Esophagus (tissue), 2 donors: ENCODE measurements at places on chromosomes 3 and 15. TPM values are rescaled to one million over a fixed set of nuclear protein-coding genes. Genes with fewer than 3 reads are reported as not detected.

Gene PYDC2
- not detected for polyA plus RNA-seq

Gene GPR149
- polyA plus RNA-seq: not detected

Gene QARS1
- 237 TPM for polyA plus RNA-seq

Gene EXD1
- not detected for polyA plus RNA-seq

Gene GP5
- not detected for polyA plus RNA-seq

Gene CTXND1
- not detected for polyA plus RNA-seq

Gene PP2D1
- not detected for polyA plus RNA-seq

Gene FSD2
- 0.01 TPM for polyA plus RNA-seq

Gene UROC1
- not detected for polyA plus RNA-seq

Gene MINAR1
- polyA plus RNA-seq: 0.11 TPM

Gene ZDHHC23
- 1.6 TPM for polyA plus RNA-seq

Gene MLF1
- polyA plus RNA-seq: 2.4 TPM

Gene TM4SF18
- polyA plus RNA-seq: 0.53 TPM

Gene IL16
- 2.6 TPM for polyA plus RNA-seq

Gene SAXO2
- polyA plus RNA-seq: 0.47 TPM

Gene CFAP92
- 0.66 TPM for polyA plus RNA-seq

Gene GRAMD2A
- 1.1 TPM for polyA plus RNA-seq

Gene ZNF592
- polyA plus RNA-seq: 6.1 TPM

Gene ZNF80
- 0.05 TPM for polyA plus RNA-seq

Gene TGM4
- not detected for polyA plus RNA-seq

Gene LINGO1
- polyA plus RNA-seq: 0.25 TPM

Gene ZMYND10
- polyA plus RNA-seq: 0.35 TPM

Gene MKRN3
- 1.9 TPM for polyA plus RNA-seq

Gene MAP2K5
- 3.2 TPM for polyA plus RNA-seq

Gene PEX5L
- not detected for polyA plus RNA-seq

Gene EAF2
- polyA plus RNA-seq: 3.5 TPM

Gene FANCD2OS
- polyA plus RNA-seq: 0.22 TPM

Gene DLEC1
- polyA plus RNA-seq: 0.16 TPM

Gene THPO
- 0.06 TPM for polyA plus RNA-seq

Gene SPATA16
- not detected for polyA plus RNA-seq

Gene RASL12
- polyA plus RNA-seq: 2.6 TPM

Gene CTDSPL
- 7.6 TPM for polyA plus RNA-seq

Gene CCDC50
- 12.8 TPM for polyA plus RNA-seq

Gene PARP16
- 4.5 TPM for polyA plus RNA-seq

Gene DNAH1
- 4.9 TPM for polyA plus RNA-seq

Gene C2CD4A
- 0.13 TPM for polyA plus RNA-seq

Gene LDHAL6B
- not detected for polyA plus RNA-seq

Gene ANKRD34C
- polyA plus RNA-seq: not detected

Gene MESD
- polyA plus RNA-seq: 14.4 TPM

Gene FYTTD1
- 17.8 TPM for polyA plus RNA-seq

Gene CPA3
- 2.3 TPM for polyA plus RNA-seq

Gene KNG1
- not detected for polyA plus RNA-seq

Gene GPR27
- 3.2 TPM for polyA plus RNA-seq

Gene ZNF860
- 1.8 TPM for polyA plus RNA-seq

Gene TMEM45A
- 1.0 TPM for polyA plus RNA-seq

Gene SERINC4
- 0.18 TPM for polyA plus RNA-seq

Gene LMAN1L
- polyA plus RNA-seq: 0.61 TPM

Gene VEPH1
- polyA plus RNA-seq: 0.08 TPM

Gene ST3GAL6
- polyA plus RNA-seq: 1.8 TPM

Gene CCDC9B
- 21.1 TPM for polyA plus RNA-seq

Gene CYP11A1
- polyA plus RNA-seq: 5.7 TPM

Gene SLC25A26
- 4.6 TPM for polyA plus RNA-seq

Gene SLC7A14
- polyA plus RNA-seq: not detected

Gene C3orf18
- 2.0 TPM for polyA plus RNA-seq
